Left lung (tissue), 14 donors: ENCODE measurements at places on chromosomes 16 and 17.

- no peak for DNase-seq
These were observed 99.7 kb upstream of the RBL2 start for GRCh38 chr16:53334581-53334980.

- no peak for DNase-seq
These were observed 42.8 kb upstream of the GSE1 start for GRCh38 chr16:85570213-85570734.

DNA sequence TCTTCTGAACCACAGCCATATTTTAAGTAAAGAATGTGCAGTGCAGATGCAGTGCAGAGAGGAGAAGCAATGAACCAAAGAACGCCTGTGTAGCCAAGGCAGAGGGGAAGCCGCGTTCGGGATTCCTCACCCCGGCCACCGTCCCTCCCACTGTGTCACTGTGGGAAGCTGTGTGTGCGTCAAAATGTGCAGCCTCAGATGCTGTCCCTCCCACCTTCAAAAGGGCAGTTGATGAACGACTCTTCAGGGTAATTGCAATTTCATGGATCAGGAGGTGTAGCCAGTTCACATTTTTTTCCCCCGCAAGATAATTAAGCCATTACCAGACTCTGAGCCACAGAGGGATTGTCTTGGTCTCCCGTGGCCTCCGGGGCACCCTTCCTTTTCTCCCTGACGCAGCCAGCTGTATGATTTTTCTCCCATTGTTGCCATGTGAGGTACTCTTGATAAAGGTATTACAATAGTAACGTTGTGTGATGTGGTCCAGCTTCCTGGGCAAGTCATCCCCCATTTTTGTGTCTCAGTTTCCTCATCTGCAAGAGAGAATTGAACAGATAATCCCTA lies 190.0 kb downstream of the FOXL1 start:
- DNase-seq, result no peak

DNA sequence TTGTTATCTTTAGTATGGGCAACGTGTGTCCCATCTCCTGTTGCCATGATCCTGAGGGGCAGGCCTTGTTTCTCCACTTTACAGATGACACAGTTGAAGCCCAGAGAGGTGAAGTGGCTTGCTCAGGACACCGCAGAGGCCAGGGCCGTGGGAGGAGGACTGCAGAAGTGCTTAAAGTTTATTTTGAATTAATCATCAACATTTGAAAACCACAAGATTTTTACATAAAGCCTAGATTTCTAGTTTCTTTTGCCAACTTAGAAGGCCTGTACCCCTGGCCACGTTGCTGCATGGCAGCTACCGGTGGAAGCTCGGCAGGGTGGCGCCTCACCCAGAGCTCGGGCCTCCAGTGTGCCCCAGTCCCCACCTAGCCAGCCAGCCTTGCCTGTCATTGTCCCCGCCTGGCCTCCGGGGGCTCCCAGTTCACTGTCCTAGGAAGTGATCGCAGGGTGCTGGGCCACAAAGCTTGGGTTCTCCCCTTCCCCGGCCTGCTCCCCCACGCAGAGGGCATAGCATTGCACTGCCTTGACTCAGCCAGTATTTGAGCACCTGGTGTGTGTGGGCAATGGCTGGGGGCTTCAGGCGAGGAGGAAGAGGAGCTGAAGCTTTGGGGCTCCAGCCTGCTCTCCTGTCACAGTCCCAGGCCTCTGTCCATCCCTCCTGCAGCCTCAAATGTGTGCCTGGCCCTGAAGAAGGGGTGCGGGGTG lies 14.8 kb upstream of the ADCY7 start:
- DNase-seq, result no peak

GRCh38 chr16:1112506-1113184 lies 16.6 kb upstream of the C1QTNF8 start:
- no peak for DNase-seq

GRCh38 chr17:28466521-28467048 lies 6.9 kb upstream of the SLC13A2 start:
- no peak for DNase-seq

DNA sequence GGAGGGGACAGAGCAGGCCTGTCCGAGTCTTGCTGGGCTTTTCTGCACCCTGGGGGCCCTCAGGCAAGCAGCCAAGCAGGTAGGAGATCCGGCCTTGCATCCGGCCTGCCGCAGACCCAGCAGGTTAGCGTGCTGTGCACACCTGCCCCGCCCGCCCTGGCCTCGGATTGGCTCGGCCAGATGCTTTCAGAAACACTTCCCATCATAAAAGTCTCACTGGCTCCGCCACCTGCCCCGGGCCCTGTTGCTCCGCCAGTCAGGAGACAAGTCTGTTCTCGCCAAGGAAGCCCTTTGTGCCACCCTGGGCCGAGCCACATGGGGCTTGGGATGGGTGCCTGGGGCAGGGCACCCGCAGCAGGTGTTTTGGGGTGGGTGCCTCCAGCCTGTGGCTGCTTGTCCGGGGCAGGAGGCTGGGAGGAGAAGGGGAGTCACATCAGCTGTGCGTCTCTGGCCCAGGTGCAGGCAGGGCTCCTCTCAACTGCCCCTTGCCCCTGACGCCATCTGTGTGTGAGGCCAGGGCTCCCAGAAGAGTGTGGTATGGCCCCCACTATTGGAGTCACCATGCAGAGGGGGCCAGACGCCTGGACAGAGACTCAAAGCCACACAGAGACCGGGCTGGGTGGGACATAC lies 228.2 kb upstream of the GSE1 start:
- no peak for DNase-seq

DNA sequence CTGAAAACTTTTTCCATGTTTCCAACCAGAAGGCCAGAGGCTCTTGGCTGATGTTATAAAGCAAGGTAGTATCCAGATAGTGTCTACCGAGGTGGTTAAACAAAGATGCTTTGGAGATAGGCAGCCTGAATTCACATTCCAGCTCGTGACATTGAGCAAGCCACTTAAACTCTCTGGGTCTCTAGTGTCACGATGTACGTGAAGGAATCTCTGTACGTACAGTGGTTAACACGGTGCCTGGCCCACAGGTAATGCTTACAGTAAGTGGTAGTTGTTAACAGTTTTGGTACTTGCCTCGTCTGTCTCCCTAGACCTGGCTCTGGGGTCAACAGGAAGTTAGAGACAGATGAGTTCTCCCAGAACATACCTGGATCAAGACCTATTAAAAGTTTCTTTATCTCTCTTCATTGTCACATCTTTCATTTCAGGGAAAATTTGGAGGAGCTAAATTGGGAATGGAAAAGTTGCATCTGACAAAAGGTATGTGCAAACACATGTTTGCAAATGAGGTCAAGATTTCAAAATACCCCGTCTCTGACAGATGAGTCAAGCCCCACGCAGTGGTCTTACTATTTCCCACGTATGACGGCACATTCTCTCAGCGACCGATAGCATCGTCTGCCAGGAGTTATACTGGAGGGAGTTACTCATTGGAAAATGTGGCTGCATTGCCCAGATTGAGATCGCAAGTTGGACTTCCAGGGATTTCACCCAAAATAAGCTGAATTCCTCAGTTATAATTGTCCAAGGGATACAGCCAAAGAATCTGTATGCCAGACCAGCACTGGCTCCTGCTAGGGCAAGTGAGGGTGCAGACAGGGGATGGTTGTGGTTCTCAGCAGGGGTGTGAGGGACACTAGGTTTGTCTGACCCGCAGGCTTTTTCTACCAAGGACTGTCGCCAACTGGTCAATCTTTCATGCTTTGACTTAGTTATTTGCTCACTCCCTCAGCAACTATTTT lies 18.9 kb upstream of the MYH10 start:
- no peak for DNase-seq
